Epithelial cell of proximal tubule (primary cell): ENCODE measurements at places on chromosomes 7 and 10.

DNA sequence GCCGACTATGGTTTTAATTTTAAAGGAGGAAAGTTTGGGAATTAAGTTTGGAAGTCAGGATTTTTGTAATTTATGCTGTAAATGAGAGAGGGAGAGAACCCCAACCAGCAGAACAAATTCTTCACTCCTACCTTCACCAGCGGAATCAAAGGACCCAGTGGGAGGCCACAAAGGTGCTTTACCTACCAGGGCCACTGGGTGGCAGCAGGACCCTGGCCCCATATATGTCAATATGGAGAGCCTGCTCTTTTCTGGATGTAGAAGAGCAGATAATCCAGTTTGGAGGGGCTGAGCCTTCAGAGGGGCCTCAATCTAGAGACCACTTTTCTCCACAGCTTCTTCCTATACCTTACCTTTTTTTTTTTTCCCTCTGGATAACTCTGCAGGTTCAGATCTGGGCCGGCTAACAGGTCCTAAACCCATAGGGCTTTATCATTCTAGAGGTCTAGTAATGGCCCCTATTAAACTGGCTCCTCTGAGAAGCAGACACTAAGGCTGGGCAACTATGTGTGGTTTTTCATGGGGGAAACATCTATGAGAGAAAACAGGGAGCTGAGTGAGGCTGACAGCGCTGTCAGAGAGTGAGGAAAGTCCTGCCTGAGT is 8.5 kb upstream of the SCD start:
- DNase-seq, result no peak

GRCh38 chr10:100651916-100652315 is 93.5 kb upstream of the PAX2 start:
- no peak for DNase-seq

GRCh38 chr10:119416855-119417254 is 125.7 kb downstream of the RGS10 start:
- no peak for DNase-seq

- no peak for DNase-seq
These were observed 125.1 kb downstream of the TFPI2 start for GRCh38 chr7:93765475-93765874.

DNA sequence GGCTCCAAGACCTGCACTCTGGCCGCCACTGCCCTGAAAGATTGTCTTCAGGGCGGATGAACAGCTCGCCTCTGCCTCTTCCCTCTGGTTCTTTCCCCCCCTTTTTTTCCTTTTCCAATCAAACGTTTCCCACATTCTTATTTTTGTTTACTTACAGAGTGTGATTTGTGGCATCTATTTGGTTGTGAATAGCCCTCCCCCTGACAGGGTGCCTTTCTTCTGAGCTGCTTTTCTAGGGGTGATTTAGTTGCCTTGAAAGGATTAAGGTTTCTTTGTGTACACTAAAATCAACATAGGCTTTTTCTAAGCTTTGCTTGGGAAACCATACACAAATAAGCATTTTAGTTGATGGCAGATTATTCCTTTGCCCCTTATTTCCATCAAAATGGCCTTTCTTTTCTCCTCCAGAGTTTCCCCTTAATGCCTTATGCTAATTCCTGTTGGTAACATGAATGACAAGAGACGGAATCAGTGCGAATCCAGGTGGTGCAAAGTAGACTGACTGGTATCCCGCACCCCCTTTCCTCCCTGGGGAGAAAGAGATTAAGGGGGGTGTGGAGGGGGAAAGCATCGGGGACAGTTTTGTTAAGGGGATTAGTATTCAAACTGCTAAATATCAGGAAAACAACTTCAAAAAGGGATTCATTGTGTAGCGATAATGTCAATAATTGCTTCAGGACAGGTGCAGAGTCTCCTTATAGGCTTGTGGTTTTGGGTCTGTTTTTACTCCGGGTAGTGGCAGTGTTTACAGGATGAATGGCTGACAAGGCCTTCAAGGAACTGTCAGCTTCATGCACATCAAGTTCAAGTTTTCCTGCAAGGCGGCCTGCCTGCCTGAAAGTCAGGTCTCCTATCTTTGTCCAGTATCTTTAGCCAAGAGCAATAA is 431.6 kb upstream of the GALNT17 start:
- no peak for DNase-seq

DNA sequence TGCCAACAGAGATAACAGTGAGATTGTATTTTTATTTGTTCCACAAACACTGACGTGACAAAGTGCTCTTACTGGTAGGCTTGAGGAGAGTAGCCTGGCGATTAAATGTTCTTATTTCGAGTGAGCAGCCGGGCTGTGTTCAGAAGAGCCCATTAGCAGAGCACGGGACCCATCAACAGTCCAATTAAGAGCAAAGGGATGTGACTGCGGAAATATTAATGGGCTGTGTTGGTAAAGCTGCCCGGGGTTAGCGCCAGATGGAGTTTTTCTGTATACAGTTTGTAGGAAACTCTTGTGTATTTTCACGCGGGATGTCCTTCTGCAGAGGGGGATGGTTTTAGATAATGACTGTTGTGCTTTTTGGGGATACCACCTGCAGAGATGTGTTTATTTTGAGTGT is 104.3 kb downstream of the KIAA1217 start:
- DNase-seq, result no peak

DNA sequence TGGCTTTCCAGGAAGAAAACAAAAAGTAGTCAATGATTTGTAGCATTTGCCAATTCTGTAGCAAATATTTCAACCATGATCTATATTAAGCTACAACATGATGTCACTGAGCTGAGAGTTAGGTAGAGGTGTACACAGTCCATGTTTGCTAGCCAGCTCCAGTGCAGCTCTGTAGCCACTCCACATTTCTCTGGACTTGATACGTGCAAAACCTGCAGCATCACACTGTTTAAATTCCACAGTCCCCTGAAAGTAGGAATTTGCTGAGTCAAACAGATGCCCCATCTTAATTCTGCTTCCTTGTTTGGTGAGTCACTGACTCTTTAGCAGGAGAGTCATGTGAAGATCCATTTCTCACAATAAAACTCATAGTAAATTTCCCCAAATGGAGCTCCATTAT is 89.8 kb upstream of the LRRTM3 start:
- DNase-seq, result peak; percentile 86

- no peak for DNase-seq
These were observed 27.0 kb upstream of the GPR26 start for GRCh38 chr10:123639131-123639530.

DNA sequence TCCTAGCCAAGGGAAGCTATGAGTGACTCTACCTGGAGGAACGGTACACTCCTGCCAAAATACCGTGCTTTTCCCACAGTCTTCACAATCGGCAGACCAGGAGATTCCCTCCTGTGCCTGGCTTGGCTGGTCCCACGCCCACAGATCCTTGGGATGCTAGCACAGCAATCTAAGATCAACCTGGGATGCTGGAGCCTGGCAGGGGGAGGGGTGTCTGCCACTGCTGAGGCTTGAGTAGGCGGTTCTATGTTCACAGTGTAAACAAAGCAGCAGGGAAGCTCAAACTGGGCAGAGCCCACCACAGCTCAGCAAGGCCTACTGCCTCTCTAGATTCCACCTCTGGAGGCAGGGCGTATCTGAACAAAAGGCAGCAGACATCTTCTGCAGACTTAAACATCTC is 295.3 kb downstream of the ELMO1 start:
- no peak for DNase-seq

- no peak for DNase-seq
These were observed 125.6 kb upstream of the TNRC18 start for GRCh38 chr7:5549096-5549763.

GRCh38 chr10:66209025-66209424 is 716.8 kb upstream of the LRRTM3 start:
- no peak for DNase-seq

GRCh38 chr10:75818552-75818951 is 387.1 kb downstream of the LRMDA start:
- DNase-seq, result no peak
